ENCODE measurements at places on chromosomes 13 and 19.
A peak's percentile ranks its signal among the peaks of the same experiment; 100 is the strongest.

DNA sequence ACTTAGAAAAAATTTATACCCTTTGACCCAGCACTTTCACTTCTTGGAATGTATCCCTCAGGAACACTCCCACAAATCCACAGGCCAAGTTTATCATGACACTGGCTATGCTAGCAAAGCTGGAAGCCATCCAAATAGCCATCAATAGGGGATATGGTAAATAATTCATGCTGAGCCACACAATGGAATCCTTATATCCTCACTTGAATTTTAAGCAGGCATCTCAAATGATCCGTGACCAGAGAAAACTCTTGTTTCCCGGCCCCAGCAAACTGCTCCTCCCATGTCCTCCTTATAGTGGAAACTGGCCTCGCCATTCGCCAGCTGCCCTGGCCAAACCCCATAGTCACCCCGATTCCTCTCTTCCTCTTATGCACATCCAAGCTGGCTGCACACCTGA lies 37.6 kb downstream of the GRIK5 start:
- DNase-seq = peak; percentile 93

DNA sequence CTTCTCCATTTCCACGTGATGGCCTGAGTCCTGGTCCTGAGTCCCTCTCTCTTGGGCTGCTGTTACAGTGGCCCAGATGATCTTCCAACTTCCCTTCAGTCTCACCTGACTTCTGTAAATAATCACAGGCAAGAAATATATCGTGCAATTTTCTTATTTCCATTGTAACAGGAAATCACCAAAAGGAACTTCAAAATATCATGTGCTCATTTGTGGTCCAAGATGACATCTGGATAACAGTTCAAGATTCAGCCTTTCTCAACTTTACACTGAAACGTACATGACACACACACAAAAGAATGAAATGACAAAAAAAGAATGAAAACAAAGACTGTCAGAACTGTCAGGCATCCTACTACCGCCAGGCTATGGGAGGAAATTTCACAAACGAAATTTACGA lies 22.0 kb upstream of the RAP2A start:
- DNase-seq = no peak

GRCh38 chr19:13610039-13610691 lies 103.9 kb upstream of the CACNA1A start:
- no peak for DNase-seq

DNA sequence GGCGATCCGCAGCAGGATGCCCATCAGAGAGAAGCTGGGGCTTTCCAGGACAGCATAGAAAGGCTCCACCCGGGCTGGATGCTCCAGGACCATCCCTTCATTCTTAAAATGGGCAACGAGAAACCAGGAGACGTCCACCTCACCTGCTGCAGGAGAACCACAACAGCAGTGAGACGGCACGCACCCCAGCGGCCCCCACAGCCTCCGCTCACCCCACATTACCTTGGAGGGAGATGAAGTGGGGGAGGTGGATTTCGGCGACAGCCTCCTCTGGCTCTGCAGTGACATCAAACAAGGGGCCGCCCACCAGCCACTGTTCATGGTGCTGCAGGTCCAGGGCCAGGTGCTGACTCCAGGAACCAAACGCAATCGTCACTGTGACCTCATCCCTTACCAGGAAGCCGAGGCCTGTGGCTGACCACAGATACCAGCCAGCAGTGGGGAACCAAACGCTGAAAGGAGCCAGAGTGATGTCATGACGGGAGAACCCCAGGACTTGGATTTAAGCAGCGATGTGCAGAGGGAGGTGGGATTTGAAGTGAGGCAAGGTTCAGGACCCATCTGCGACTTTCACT lies 25.1 kb downstream of the CARD8 start:
- no peak for DNase-seq

DNA sequence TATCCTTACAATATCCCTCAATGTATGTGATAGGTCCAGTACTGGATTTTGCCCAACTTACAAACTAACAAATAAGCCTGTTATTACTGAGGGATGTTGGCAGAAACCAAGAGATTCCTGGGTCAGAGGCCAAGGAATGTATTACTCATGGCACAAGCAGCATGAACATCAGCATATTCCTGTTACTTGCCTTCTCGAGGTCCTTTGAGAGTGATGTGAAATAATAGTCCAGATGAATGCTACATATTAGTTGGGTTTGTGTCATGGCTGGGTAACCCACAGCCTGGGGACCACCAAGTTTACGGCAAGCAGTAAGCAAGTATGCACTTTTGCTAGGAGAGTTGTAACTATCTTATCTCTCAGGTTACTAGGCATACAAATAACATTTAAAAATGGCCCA lies 384.5 kb upstream of the GPC6 start:
- DNase-seq = no peak

- no peak for DNase-seq
These were observed 95.7 kb upstream of the SPRY2 start for GRCh38 chr13:80436571-80437169.

All from HT-29 (cell line).